ENCODE measurements at places on chromosomes 13 and 19.

- DNase-seq, result peak; percentile 85
Observed at GRCh38 chr13:90445179-90445578, 902.3 kb upstream of the MIR17HG start.

- DNase-seq, result peak; percentile 6
Observed at GRCh38 chr13:26132756-26133155, 80.9 kb upstream of the SHISA2 start.

DNA sequence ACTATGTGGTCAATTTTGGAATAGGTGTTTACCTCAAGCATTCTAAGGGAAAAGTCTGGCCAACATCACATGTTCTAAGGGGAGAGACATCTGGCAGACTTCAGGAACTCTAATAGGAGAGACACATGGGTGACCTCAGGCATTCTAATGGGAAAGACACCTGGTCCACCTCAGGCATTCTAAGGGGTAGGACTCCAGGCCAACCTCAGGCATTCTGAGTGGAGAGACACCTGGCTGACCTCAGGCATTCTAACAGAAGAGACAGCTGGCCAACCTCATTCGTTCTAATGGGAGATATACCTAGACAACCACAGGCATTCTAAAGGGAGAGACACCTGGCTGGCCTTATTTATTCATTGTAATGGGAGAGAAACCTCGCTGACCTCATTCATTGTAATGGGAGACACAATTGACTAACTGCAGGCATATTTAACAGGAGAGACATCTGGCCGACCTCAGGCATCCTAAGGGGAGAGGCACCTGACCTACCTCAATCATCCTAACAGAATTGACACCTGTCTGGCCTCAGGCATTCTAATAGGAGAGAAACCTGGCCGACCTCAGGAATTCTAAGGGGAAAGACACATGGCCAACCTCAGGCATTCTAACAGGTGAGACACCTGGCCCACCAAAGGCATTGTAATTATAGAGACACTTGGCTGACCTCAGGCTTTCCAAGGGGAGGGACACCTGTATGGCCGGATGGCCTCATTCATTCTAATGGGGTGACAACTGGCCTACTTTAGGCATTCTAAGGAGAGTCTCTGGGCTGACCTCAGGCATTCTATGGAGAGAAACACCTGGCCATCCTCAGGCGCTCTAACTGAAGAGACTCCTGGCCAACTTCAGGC lies 1346.8 kb downstream of the UQCRFS1 start:
- DNase-seq, result no peak

- no peak for DNase-seq
Observed at GRCh38 chr13:33057019-33057780, 41.0 kb downstream of the KL start.

GRCh38 chr19:28420811-28421550 lies 792.0 kb downstream of the UQCRFS1 start:
- DNase-seq, result no peak

GRCh38 chr19:30679153-30679702 lies 307.0 kb downstream of the ZNF536 start:
- no peak for DNase-seq

DNA sequence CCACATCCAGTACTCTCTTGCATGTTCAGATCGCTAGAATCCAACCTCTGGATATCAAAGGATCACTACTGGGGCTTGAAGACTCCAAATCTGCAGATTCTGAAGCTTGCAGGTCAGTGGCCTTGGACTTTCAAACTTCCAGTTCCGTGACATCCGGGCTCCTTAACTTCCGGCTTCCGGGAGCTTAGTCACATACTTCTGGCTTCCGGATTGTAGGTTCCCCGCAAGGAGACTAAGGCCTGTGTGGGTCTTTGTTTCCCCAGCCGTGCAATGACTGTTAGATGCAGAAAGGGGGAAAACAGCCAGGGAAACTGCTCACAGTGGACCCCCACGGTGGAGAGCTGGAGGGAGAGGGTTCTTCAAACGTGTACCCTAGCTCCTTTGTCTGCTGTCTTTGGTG lies 41.4 kb downstream of the ZNF333 start:
- no peak for DNase-seq

DNA sequence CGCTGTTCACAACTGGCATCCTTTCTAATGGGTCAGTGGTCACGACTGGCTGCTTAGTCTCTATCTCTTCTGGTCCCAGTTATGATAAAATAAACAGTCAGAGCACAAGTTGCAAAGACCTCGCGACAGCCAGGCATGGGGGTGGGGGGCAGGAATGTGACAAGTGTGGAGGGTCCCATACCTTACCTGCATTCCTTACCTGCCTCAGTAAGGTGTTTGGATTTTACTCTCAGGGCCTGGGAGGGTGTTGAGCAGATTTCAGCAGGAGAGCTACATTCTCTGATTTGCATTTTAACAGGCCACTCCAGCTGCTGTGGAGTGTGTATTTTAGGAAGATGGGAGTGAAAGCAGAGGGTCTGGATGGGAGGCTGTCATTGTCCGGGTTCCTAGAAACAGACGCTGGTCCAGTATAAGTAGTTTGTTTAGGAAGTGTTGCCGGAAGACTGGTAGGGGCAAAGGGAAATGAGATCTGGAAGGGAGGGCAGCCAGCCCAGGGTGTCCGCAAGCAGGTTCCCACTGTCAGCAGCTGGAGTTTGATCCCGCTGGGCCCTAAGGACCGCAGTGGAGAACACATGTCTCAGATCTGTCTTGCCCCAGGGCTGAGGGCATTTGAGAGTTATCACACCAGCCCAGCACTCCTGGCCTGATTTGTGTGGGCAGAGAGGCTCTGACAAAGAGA lies 920.0 kb downstream of the UQCRFS1 start:
- no peak for DNase-seq

DNA sequence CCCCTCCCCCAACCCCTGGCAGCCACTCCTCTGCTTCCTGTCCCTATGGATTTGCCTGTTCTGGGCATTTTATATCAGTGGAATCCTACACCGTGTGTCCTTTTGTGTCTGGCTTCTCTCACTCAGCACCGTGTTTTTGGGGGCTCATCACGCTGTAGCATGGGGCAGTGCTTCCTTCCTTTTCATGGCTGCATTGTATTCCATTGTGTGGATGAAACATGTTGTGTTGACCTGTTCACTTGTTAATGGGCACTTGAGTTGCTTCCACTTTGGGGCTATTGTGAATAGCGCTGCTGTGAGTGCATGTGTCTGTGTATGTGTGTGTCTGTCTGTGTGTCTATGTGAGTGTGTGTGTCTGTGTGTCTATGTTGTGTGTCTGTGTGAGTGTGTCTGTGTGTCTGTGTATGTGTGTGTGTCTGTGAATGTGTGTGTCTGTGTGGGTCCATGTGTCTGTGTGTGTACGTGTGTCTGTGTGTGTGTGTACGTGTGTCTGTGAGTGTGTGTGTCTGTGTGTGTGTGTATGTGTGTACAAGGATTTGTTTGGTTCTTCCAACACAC lies 57.2 kb downstream of the AP1M1 start:
- DNase-seq, result no peak

DNA sequence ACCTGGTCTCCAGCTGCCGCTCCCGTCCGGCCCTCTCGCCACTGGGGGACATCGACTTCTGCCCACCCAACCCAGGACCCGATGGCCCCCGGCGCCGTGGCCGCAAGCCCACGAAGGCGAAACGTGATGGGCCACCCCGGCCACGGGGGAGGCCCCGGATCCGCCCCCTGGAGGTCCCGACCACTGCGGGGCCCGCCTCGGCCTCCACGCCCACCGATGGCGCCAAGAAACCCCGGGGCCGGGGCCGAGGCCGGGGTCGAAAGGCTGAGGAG lies 6.7 kb downstream of the PRR12 start:
- DNase-seq, result no peak

GRCh38 chr13:102276404-102276803 lies 125.4 kb downstream of the FGF14 start:
- peak; percentile 30 for DNase-seq

DNA sequence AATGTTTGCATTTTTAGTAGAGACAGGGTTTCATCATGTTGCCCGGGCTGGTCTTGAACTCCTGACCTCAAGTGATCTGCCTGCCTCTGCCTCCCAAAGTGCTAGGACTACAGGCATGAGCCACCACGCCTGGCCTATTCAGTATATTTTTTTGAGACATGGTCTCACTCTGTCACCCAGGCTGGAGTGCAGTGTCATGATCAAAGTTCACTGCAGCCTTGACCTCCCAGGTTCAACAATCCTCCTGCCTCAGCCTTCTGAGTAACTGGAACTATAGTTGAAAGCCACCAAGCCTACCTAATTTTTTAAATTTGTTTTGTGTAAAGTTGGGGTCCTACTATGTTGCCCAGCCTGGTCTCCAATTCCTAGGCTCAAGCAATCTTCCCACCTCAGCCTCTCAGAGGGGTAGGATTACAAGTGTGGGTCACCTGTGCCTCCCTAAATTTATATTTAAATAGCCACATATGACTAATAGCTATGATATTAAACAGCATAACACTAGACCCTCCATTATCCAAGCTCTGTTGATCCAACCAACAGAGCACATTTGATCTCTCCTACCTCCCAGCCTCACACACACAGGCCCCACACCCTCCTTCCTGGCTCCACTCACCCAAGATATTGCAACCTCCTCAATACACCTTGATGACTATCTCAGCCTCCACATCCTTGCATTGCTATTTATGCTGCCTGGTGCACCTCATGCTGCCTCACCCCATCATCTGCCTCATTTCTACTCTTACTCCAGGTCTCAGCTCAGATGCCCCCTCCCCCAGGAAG lies 2.1 kb upstream of the CEACAM19 start:
- DNase-seq, result no peak

GRCh38 chr13:49791711-49792549 lies 552 bp downstream of the KPNA3 start:
- peak; percentile 55 for DNase-seq

DNA sequence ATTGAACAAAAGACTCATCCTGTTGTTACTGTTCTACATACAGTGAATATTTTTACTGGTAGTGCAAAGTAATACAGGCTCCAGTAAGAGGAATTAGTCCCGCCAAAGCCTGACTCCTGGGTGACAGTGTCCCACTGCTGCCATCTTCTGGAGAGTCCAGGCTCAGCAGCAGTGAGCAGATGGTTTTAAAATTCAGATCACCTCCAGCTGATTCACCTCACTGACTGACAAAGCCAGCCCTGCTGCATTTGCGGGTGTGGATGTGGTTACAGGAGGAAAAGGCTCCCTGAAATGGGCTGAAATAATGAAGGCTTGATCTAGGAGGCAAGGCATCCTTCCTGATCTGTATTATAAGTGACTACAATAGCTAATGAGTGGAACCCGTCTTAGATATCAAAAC lies 18.3 kb downstream of the PABPC3 start:
- peak; percentile 71 for DNase-seq

GRCh38 chr19:40960780-40961179 lies 30.3 kb upstream of the CYP2B6 start:
- no peak for DNase-seq

- peak; percentile 91 for DNase-seq
Observed at GRCh38 chr13:97256343-97256783, 34.2 kb downstream of the MBNL2 start.

DNA sequence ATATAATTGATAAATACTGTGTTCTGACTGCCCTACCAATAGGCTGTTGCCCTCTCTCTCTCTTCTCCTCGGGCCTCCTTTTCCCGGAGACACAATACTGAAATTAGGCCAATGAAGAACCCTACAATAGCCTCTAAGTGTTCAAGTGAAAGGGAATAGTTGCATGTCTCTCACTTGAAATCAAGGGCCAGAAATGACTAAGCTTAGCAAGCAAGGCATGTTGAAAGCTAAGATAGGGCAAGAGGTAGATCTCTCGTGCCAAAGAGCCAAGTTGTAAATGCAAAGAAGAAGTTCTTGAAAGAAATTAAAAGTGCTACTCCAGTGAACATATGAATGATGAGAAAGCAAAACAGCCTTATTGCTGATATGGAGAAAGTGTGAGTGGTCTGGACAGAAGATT lies 13.3 kb downstream of the KATNAL1 start:
- DNase-seq, result no peak

- DNase-seq, result no peak
Observed at GRCh38 chr19:41274802-41275201, 10.6 kb downstream of the HNRNPUL1 start.

GRCh38 chr19:16518061-16518460 lies 21.9 kb downstream of the C19orf44 start:
- DNase-seq, result no peak

DNA sequence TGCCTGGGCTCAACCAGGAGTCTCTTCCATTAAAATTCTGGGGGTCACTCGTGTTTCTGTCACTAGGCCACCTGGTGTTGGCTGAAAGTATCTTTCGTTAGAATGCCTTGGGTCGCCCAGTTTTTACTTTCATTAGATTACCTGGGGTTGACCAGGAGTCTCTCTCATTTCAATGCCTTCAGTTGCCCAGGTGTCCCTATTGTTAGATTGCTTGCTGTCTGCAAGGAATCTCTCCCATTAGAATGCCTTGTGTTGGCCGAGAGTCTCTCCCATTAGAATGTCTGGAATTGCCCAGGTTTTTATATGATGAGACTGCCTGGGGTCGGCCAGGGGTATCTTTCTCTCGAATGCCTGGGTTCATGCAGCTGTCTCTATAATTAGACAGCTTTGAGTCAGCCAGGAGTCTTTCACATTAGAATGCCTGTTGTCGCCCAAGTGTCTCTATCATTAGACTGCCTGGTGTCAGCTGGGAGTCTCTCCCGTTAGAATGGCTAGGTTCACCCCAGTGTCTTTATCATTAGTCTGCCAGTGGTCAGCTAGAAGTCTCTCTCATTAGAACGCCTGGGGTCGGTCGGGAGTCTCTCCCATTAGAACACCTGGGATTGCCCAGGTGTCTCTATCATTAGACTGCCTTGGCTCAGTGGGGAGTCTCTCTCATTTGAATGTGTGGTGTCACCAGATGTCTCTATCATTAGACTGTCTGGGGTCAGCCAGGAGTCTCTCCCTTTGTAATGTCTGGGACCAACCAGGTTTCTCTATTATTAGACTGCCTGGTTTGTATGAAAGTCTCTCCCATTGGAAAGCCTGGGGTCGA lies 1446.8 kb downstream of the UQCRFS1 start:
- DNase-seq, result no peak

- no peak for DNase-seq
Observed at GRCh38 chr13:19991531-19991930, 33.0 kb downstream of the ZMYM2 start.

GRCh38 chr13:33583398-33583797 lies 234.6 kb upstream of the RFC3 start:
- DNase-seq, result no peak

DNA sequence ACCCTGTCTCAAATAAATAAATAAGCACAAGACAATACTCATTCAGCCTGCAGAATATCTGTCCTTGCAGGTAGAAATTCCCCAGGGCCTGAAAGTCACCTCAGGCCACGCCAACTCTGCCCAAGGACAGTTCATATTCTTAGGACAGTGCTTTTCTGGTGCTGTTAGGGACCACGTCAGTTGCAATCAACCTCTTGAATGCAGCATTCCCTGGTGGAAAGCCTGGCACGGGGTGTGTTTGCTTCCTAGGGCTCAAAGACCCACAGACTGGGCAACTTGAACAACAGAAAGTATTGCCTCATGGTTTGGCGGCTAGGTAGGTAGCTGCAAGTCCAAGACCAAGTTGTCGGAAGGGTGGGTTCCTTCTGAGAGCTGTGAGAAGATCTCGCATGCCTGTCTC lies 160.3 kb downstream of the KCTD15 start:
- no peak for DNase-seq

- peak; percentile 70 for DNase-seq
Observed at GRCh38 chr19:44800461-44800860, 8.4 kb upstream of the BCAM start.

- no peak for DNase-seq
Observed at GRCh38 chr19:42542791-42543190, 14.5 kb upstream of the CEACAM1 start.

- DNase-seq, result no peak
Observed at GRCh38 chr13:102770435-102770834, 3.2 kb downstream of the TEX30 start.

- DNase-seq, result peak; percentile 62
Observed at GRCh38 chr13:106649495-106649894, 81.6 kb upstream of the ARGLU1 start.
